Muscle of back (tissue), 13 donors: ENCODE measurements at places on chromosomes 1 and 21.

DNA sequence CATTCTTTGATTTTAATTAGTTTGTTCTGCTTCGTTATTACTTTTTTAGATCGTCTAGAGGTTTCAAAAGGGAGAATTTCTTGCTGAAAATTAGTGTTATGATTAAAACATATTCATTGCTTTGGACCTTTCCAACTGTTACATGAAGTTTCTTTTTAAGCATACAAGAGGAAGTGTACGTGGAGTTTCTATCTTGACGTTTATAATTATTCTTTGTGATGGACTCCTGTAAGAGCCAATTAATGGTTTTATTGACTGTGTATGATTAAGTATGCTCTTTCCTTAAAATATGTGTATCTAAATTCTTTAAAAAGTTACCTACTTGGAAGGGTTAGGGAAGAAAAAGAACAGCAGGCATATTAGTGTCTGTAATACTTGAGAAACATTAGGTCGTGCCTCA lies 37.8 kb downstream of the SPEN start:
- no peak for DNase-seq

DNA sequence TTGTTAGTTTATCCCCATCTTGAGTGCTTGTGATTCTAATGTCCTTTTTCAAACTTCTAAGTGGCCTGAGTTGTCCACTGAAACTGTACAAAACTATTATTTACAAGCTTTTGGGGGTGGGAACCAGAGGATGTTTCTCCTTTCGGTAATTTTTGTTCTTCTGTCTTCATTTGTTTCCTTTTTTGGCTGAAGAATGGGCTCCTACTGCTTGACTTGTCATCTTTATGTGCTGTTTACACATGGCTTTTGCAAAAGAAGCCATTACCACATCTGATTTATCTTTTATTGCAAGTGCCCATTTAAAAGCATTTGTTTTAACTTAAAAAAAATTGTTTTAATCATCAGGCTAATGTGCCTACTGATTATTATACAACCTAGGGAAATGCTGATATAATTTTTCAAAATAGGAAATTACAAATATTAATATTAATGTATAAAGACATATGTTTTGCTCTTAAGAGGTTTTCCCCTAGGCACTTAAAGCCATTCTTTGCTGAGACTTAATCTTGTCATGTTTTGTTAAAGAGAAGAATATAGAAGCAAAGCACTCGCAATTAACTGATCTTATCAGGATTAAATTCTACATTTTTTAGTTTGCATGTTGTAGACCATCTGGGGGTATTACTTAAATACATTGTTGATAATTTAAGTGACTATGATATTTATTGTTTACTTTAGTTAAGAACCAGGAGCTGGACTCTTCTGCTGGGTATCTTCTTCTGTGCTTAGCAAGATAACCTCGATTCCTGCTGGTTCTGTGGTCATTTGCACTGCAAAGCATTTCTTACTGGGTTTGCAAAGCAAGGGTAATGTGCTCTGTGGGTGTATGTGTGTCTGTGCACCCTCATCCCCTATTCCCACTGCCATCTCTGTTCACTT lies 40.1 kb downstream of the TMEM200B start:
- DNase-seq: no peak

DNA sequence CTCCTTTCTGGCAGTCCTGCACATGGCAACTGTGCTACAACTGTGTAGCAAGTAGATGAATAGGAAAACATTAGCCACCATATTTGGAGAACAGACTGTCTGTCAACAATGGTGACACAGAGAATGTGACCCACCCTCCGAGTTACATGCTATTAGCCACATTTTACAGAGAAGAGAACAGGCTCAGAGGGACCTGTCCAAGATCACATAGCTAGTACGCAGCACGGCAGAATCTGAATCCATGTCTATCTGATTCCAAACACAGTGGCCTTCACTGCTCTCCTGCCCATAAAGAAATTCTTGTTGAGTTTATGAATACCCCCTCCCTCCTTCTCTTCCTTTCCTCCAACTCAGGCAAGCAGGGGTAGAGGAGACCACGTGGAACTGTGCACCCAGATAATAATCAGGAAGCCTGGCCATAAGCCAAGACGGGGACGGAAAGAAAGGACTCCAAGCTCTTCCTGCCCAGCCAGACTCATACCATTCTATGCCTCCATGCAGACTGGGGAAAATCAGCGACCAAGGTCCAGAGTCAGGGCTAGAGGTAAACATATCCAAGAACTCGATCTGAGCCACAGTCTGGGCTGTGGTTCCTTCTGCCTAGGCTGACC lies 78.8 kb downstream of the TRABD2B start:
- no peak for DNase-seq

DNA sequence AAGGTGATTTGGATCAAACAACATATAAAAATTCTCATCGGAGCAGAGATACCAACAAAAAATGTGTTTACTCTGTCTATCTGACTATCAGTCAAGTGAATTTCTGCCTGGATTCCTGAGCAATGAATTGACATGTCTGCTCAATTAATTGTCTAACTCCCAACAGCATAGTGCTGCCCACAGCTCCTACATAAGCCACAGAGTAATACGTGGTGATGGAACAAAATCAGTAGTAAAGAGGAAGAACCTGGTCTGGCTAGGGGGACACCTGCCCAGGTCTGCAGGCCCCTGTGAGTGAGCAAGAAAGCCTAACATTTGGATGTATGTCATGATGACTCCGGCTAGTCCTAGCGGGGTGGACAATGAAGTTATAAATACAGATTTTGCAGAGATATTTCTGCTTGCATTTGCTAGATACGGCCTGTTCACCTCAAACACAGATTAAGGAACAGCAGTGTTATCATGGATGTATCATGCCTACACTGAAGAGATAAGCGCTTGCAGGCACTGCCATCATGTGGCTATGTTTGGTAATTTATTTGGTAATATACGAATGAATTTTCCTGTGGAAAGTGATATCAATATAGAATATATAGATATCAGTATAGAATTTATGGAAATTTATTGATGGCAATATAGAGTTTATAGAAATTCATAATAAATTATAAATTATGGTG lies 69.6 kb upstream of the LRRC8B start:
- DNase-seq: peak; percentile 12

- DNase-seq: no peak
These were observed 201.5 kb downstream of the S1PR1 start for GRCh38 chr1:101438359-101438758.

- DNase-seq: peak; percentile 87
These were observed 60.2 kb upstream of the PDE9A start for GRCh38 chr21:42593007-42593814.

GRCh38 chr1:214404154-214404553 lies 123.2 kb downstream of the SMYD2 start:
- DNase-seq: no peak

- DNase-seq: peak; percentile 32
These were observed 48.0 kb downstream of the CAPN8 start for GRCh38 chr1:223617323-223618070.
